ENCODE measurements at places on chromosomes 3 and 15. TPM values are rescaled to one million over a fixed set of nuclear protein-coding genes. Genes with fewer than 3 reads are reported as not detected.

CGNL1 gene
- 31.9 TPM for total RNA-seq

RAD51 gene
- total RNA-seq: 11.3 TPM

GRCh38 chr15:74040109-74040850, 42.1 kb downstream of the GOLGA6A start:
- H3K27me3 ChIP-seq: no peaks in the 10 kb centered on the region
- H3K36me3 ChIP-seq: peaks cover 5% of the 10 kb centered on the region
- no peak for DNase-seq

- no peak overlapping the region for H3K27ac ChIP-seq
- H3K36me3 ChIP-seq: no peaks in the 10 kb centered on the region
- H3K27me3 ChIP-seq: no peaks in the 10 kb centered on the region
These were observed 18.1 kb downstream of the NBEAL2 start for GRCh38 chr3:46997453-46998091.

GRCh38 chr15:69342460-69343076, 43.9 kb downstream of the PAQR5 start:
- H3K4me3 ChIP-seq: no peak overlapping the region
- no peak for DNase-seq
- no peaks in the 10 kb centered on the region for H3K4me1 ChIP-seq
- no peak overlapping the region for H3K27ac ChIP-seq
- no peaks in the 10 kb centered on the region for H3K36me3 ChIP-seq

LOXL1 gene
- total RNA-seq: 1.4 TPM

DNA sequence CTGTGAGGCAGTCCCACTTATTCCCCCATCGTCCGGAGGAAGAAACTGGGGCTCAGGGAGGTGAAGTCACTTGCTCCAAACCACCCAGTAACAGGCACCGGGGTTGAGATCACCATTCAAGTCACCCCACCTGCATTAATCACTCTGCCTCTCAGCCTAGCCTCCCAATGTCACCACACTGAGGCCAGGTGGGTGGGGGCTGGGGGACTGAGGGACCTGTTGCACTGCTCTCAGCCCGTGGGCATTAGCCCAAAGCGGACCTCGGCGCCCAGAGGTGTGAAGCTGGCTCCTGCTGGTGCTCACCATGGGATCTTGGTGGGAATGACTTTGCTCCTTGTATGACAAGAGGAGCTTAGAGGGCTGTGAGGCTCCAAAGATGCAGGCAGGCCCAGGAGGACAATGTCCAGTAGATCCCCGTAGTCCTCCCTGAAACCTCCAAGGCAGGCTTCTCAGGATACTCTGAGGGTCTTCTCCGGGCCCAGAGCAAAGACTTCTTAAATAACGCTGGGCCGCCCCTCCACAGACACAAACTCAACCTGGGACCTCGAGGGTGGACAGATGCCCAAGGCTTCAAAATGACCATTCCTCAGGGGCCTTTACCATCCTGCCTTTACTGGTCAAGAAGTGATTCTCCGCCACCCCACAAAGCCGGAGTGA, 1.7 kb downstream of the NT5DC2 start:
- no peak overlapping the region for H3K27ac ChIP-seq
- H3K4me3 ChIP-seq: no peak overlapping the region
- H3K36me3 ChIP-seq: no peaks in the 10 kb centered on the region
- DNase-seq: no peak
- peaks cover 6% of the 10 kb centered on the region for H3K4me1 ChIP-seq

DNA sequence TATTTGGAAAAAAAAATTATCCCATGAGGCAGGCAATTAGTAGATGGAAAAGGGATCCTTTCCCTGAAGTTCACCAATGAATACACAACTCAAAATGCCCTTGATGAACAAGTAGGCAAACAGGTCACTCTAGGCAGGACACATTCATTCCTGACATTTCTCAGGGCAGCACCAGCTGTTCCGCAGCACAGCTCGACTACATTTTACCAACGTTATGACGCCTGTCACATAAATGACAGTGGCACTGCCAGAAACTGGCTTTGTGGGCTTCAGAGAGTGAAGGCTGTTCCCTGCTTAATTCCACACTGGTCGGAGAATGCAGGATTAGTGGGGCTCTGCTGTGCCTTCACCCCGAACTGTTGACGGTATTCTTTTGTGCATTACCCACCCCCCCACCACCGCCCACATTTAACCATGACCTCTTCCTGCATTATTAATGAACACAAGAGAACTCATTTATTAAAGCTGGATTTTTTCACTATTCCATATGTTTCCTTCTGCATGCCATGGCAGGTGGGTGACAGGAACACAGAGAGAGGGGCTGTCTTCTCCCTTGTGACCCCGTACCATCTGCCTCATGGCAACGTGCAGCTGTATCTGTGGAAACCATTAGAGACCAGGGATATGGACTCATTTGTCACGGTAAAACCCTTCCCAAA, 197.6 kb downstream of the PDZRN3 start:
- DNase-seq: no peak
- no peaks in the 10 kb centered on the region for H3K27me3 ChIP-seq
- no peaks in the 10 kb centered on the region for H3K36me3 ChIP-seq
- H3K27ac ChIP-seq: no peak overlapping the region

DNA sequence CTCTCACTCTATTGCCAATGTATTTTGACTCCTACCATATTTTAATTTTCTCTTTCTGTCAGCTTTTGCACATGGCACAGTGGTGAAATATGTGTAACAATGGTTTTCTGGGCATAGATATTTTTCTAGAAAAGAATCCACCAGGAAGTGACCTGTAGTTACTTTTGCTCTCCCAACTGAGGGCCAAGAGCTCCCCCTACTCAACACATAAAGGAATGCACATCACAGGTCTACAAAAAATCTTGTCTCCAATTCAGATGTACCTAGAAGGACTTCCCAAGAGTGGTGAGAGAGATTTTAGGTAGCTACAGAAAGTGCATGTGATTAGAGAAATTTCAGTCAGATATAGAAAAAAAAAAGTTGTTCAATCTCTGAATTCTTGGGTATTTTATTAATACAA, 15.6 kb downstream of the CPA3 start:
- no peaks in the 10 kb centered on the region for H3K4me1 ChIP-seq
- H3K4me3 ChIP-seq: no peak overlapping the region
- H3K36me3 ChIP-seq: no peaks in the 10 kb centered on the region
- H3K27ac ChIP-seq: no peak overlapping the region
- H3K27me3 ChIP-seq: no peaks in the 10 kb centered on the region
- DNase-seq: no peak

DNA sequence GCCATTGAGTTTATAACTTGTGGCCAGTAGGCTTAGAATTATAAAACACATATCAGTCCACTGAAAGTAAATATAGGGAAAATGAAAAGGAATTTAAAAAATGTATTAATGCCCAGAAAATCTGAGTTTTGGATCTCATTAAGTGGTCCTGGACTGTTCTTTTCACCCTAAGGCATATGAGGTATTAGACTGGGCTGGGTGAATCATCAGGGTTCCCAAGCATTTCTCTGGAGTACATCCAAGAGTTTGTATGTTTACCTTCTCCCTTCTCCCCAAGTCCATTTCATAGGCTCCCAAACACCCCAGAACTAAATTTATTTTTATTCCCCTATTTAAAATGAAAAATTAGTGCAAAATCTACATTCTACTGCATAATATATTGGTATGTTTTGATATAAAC, 31.9 kb upstream of the SPTSSB start:
- H3K27ac ChIP-seq: no peak overlapping the region
- peaks cover 6% of the 10 kb centered on the region for H3K4me1 ChIP-seq
- H3K27me3 ChIP-seq: no peaks in the 10 kb centered on the region
- no peaks in the 10 kb centered on the region for H3K36me3 ChIP-seq
- no peak overlapping the region for H3K4me3 ChIP-seq

GRCh38 chr15:50707878-50708427, 21.4 kb upstream of the TRPM7 start:
- H3K36me3 ChIP-seq: no peaks in the 10 kb centered on the region
- peaks cover 2% of the 10 kb centered on the region for H3K4me1 ChIP-seq
- no peaks in the 10 kb centered on the region for H3K27me3 ChIP-seq
- no peak overlapping the region for H3K27ac ChIP-seq
- H3K4me3 ChIP-seq: no peak overlapping the region

PRKCD gene
- 3.8 TPM for total RNA-seq

DNA sequence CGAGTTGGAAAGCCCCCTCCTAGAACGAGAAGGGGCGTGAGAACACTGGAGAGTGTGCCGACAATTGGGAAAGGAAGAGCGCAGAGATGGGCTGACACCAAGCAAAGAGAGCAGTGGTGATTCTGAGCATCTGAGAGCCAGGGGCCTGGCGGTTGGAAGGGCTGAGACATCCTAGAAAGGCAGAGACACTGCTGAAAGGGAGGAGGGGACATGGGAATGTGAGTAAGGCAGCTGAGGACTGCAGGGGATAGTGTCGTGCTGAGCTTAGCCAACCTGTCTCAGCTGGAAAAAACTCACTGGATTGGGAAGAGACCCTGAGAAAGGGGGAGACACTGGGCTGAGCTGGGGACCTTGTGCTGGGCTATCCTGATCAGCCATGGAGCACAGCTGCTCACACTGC, 58.1 kb upstream of the SLC6A6 start:
- H3K4me1 ChIP-seq: peaks cover 3% of the 10 kb centered on the region
- H3K4me3 ChIP-seq: no peak overlapping the region
- H3K36me3 ChIP-seq: no peaks in the 10 kb centered on the region

LRRC31 gene
- total RNA-seq: 2.7 TPM

- H3K4me1 ChIP-seq: peaks cover 5% of the 10 kb centered on the region
- H3K36me3 ChIP-seq: no peaks in the 10 kb centered on the region
- peak overlapping the region; percentile 86 for H3K27ac ChIP-seq
- no peaks in the 10 kb centered on the region for H3K27me3 ChIP-seq
These were observed 220.3 kb upstream of the TPM1 start for GRCh38 chr15:62822228-62822627.

PCLAF gene
- 72.2 TPM for total RNA-seq

DNA sequence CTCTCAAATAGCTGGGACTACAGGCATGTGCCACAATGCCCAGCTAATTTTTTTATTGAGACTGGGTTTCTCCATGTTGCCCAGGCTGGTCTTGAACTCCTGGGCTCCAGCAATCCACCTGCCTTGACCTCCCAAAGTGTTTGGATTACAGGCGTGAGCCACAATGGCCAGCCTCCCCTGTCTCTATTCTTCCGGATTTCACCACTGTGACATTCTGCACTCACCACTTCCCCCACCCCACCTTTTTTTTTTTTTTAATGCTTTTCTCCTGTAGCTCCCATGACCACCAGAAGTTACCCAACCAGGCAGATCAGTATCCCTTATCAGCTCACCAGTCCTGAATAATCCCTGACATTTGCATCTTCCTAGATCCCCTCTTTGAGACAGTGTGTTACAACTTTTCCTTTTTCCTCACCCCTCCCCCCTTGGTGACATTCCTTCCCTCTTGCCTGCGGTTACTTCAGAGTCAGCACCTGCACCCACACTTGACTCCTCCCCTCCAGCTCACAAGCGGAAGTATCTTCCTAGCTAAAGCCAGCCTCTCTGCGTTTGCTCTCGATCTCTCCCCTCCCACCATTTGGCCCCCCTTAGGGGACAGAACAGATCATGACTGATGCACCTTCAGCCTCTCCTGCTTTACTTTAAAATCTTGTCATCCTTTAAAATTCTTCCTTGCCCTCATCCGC, 13.5 kb upstream of the ZNF592 start:
- H3K27ac ChIP-seq: peak overlapping the region; percentile 25
- no peaks in the 10 kb centered on the region for H3K36me3 ChIP-seq
- H3K27me3 ChIP-seq: no peaks in the 10 kb centered on the region
- DNase-seq: no peak
- H3K4me3 ChIP-seq: no peak overlapping the region

- no peaks in the 10 kb centered on the region for H3K27me3 ChIP-seq
- no peaks in the 10 kb centered on the region for H3K4me1 ChIP-seq
- H3K36me3 ChIP-seq: no peaks in the 10 kb centered on the region
- H3K27ac ChIP-seq: no peak overlapping the region
- no peak overlapping the region for H3K4me3 ChIP-seq
- no peak for DNase-seq
These were observed 629.0 kb downstream of the NR2F2 start for GRCh38 chr15:96959501-96959900.

- no peaks in the 10 kb centered on the region for H3K4me1 ChIP-seq
- H3K36me3 ChIP-seq: no peaks in the 10 kb centered on the region
- no peak overlapping the region for H3K4me3 ChIP-seq
- no peak for DNase-seq
- H3K27me3 ChIP-seq: no peaks in the 10 kb centered on the region
- no peak overlapping the region for H3K27ac ChIP-seq
These were observed 79.3 kb downstream of the ATP10A start for GRCh38 chr15:25783607-25784540.

SLC35G2 gene
- 0.59 TPM for total RNA-seq

DNA sequence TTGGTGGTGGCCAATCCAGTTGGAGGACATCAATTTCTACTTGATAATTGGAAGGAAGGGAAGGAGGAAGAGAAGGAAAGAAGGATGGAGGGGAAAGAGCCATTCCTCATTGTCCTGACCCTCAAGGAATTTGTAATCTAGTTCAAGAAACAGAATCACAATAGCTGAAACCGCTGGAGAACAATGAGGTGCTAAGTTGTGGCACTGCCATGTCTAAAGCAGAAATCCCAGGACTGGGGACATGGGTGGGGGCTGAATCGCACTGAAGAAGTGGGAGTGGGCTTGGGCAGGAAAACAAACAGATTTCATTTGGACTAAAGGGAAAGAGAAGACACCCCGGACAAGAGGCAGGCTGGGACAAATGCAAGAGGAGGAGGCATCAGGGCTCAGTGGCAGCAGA, 183.6 kb downstream of the UACA start:
- no peaks in the 10 kb centered on the region for H3K4me1 ChIP-seq
- H3K36me3 ChIP-seq: no peaks in the 10 kb centered on the region
- no peak overlapping the region for H3K4me3 ChIP-seq
- no peaks in the 10 kb centered on the region for H3K27me3 ChIP-seq
- no peak for DNase-seq

DNA sequence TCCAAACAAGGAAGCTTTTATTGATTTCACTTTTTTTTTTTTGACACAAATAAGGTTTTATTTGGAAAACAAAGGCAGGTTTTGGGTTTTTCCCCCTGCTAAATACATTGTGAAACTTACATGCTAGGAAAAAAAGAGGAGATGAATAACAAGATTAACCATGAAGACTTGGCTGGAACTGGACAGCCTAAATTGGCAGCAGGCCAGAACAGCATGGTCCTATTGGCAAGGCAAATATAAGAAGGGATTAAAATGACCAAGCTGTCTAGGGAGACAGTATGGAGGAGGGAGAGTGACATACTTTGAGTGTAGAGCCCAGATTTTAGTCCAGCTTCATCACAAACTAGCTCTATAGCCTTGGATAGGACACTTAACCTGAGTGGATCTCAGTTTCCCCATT, 63.9 kb upstream of the BBX start:
- H3K27me3 ChIP-seq: no peaks in the 10 kb centered on the region
- no peaks in the 10 kb centered on the region for H3K4me1 ChIP-seq
- DNase-seq: no peak
- H3K4me3 ChIP-seq: no peak overlapping the region
- H3K27ac ChIP-seq: no peak overlapping the region
- no peaks in the 10 kb centered on the region for H3K36me3 ChIP-seq

DNA sequence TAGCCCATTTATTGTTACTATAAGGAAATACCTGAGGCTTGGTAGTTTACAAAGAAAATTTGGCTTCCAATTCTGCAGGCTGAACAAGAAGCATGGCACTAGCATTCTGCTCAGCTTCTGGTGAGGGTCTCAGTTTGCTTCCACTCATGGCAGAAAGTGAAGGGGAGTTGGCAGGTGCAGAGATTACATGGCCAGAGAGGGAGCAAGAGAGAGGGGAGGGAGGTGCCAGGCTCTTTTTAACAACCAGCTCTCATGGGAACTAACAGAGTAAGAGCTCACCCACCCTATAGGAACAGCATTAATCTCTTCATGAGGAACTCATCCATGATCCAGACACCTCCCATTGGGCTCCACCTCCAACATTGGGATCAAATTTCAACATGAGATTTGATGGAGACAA, 437.9 kb downstream of the CHL1 start:
- H3K4me1 ChIP-seq: no peaks in the 10 kb centered on the region
- no peak overlapping the region for H3K27ac ChIP-seq
- no peaks in the 10 kb centered on the region for H3K36me3 ChIP-seq
- H3K4me3 ChIP-seq: no peak overlapping the region
- no peak for DNase-seq

Data from liver (tissue), 10 donors.